ENCODE measurements at places on chromosomes 12 and 14.

DNA sequence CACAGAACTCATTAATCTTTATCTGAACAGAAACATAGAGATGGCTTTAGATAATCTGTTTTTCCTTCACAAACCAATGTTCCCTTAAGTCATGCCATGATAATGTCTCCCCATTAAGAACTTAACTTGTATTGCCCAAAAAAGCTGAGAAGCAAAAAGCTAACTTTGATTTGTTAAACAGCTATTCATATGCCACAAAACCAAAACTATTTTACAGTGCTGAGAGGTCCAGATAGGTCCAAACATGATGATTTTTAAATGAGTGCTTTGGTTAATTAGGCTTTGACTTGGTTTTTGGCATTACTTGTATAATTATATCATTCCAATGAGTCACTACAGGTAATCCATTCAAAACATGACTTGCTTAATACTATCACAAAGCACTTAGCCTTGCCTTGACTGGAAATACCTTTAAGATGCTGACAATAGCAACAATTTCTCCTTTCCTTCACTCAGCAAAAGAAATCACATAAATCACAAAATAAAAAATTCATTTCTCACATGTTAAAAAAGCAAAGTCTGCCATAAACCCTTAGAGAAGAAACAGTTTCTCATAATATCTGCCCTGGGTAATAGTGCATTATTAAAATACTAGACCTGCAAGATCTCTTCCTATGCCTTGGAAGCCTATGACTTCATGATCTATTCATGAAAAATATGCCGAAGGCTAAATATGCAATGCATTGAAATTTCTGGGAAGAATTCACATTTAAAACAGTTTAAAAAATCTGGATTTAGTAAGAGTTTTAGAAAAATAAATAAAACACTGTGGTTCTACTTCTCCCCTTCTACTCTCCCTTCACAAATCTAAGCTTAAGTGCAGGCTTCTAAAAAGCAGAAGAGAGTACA lies 52.0 kb upstream of the SAV1 start:
- DNase-seq, result no peak

DNA sequence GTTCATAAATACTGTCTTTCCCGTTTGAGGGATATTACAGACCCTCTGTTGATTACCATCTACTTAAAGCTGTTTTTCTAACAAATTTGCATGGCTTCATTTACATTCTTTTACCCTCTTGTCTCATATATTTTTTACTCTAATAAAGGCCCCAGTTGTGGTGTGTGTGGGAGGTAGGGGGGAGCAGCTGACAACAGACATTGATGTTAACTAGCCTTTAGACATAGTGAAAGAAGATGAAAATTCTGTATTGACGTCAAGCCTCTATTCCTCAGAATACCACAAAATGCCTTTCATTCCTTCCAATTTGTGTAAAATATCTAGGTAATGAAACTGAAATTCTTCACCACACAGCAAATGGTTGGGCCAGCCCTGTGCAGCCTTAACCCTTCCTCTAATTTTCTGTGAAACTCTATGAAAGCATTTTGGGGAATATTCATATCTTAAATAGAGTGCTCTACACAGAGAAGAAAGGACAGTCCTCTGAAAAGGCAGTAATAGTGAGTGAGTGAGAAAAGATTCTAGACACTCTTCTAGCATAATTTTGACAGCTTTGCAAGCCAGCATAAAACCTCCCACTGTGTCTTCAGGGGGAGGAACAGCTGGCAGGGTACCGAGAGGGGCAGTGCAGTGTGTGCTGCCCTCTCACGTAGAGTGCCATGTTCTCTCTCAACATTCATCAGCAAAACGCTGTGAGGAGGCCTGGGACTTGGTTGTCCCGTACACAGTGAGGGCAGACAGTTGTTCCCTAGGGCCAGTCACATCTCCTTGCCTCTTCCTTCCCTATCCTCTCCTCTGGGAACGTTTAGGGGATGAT lies 20.1 kb upstream of the CERS5 start:
- no peak for DNase-seq

DNA sequence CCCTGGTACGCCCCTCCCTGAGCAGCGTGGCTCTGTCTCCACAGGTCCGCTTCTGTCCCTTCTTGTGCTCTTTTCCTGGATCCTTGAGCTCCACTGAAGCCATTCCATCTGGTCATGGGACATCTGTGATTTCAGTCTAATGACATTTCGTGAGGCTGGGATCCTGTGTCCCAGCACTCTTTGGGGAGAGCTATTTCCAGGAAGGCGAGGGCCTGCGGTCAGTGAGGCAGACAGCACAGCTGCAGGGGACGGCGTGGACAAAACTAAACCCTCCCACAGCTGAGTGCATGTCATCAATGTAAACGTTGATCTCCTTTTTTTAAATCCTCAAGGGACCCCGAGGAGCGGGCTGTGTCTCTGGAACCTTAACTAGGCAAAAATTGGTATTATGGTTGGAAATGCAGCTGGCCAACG lies 127.7 kb downstream of the DACT1 start:
- no peak for DNase-seq

- DNase-seq, result no peak
Measured at GRCh38 chr14:77004711-77005460, 23.6 kb downstream of the IRF2BPL start.

DNA sequence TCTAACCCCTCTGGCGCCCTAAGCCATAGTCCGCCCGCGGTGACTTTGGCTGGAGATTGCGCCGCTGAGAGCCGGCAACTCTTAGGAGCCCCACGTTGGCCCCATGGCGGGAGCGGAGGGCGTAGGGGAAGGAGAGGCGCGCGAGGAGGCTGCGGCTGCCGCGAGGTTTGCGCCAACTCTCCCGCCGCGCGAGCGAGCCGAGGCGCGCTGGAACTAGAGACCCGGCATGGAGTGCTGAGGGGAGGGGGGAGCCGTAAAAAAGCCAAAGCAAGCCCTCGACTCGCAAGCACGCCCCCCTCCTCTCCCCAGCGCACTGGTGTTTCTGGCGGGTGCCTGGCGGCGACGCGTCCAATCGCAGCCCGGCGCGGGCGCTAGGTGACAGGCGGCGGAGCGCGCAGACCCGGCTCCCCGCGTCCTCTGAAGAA lies at the start of gene SYT10:
Gene SYT10, minus strand, starts transcription at position 233 of the 425 bp plus-strand sequence. CDS start 297 bp downstream, outside the sequence.
- no peak for DNase-seq

DNA sequence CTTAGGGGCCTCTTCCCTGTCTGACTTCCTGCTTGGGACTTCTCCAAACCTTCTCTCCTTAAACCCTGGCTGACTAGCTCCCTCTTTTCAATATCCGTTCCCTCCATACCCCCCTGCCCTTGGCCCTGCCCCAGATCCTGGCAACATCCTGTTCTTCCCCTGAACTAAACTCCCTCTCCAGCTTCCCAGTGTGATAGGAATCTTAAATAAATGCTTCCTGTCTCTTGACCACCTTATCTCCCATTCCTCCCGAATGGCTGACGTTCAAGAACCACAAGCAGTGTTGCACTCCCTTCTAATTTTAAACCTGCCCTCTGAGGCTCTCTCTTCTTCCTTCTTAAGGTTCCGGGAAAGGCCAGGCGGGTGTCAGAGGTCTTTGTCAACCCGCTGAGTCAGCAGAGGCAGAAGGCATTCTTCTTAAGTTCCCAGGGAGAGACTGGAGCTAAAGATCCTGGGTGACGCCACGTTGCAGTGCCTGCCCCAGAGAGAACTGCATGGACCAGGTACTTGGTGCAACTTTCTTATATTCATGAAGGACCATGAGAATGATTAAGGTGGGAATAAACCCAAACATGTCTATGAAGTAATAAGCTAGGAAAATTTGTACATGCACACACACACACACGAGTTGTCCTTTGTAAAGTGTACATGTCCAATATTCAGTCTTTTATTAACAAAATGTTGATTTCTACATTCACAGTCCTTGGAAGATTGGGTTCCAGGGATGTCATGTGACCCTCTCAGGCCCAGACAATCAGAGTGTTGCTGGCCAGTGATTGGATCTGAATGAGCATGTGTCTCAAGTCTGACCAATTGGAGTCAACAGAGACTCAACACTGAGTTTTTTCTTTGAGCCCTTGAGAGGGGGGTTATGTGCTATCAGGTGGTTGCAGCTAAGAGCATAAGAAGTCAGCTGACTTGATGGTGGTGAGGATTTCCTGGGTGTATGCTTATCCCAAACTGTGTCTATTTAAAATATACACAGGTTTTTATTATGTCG lies 420.2 kb upstream of the TBX3 start:
- DNase-seq, result no peak

DNA sequence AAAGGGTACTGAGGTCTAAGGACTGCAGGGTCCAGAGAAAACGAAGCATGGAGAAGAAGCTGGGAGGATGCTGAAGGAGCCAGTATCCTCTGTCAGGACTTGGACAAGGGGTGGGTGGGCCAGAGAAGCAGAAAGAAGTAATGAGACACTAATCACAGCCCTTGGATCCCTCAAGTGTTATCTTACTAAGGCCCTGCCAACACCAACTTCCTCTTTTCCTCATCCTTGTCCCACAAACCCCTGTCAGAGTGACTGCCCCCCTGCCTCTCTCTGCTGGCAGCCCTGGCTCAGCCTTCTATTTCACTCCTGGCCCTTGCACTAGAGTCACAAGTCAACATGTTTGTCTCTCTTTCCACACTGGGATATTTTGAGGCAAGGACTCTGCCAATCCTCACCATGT lies 3.8 kb upstream of the ASIC1 start:
- no peak for DNase-seq

- no peak for DNase-seq
Measured at GRCh38 chr12:18552829-18553228, 185.0 kb downstream of the PLCZ1 start.

GRCh38 chr12:46493834-46494181 lies 121.2 kb upstream of the SLC38A2 start:
- no peak for DNase-seq

- no peak for DNase-seq
Measured at GRCh38 chr14:53957739-53958138, 1.1 kb upstream of the BMP4 start.

GRCh38 chr12:123520567-123521474 lies 12.7 kb downstream of the RILPL1 start:
- no peak for DNase-seq

- DNase-seq, result no peak
Measured at GRCh38 chr12:29238822-29239291, 89.8 kb downstream of the FAR2 start.

DNA sequence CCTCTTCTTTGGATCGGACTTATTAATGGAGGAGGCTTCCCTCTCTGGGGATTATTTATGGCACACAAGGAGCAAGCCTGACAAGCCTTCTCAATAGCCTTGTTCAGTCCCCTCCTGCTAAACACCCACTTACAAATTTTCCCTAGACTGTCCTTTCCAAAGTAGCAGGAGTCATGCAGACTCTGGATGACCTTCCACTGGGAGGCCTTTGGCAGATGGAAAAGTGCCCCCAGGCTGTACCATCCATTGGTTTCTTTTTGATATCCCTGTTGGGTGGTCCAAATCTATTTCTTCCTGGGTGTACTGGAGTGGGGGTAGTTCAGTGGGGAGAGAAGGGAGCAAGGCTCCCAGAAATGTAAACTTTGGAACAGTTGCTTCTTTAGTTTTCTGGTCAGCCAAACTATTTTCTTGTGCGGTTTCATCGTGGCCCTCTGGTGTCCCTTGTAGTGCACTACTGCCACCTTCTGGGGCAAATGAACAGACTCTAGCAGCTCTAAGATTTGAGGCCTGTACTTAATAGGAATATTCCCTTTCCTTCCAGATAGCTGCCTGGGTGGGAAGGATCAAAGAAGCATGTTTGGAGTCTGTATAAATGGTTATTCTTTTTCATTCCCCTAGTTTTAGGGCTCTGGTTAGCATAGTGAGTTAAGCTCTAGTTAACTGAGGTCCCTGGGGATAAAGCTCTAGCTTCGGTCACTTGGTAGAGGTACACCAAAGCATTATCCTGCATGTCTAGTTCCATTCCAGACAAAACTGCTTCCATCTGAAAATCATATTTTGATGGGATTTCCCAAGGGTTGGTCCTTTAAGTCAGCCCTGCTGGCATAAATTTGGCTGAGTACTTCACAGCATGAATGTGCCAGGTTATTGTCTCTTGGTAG lies 409.5 kb downstream of the SLC6A15 start:
- DNase-seq, result no peak

- DNase-seq, result no peak
Measured at GRCh38 chr12:129009833-129010622, 156.8 kb downstream of the GLT1D1 start.

DNA sequence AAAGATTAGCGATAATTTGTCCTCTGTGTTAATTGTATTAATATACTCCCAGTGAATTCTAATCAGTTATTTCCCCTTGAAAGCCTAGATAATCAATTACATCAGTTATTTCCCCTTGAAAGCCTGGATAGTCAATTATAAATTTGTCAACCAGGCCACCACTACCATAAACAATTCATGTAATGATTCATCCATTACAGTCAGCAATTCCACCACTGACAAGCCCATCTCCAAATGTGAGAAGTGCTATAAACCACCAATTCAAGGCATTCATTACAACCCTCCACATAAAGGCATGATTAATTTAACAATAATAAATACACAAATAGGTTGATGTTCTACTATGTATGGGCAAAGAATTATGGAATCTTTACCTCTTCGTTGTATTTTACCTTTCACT lies 40.9 kb downstream of the INTS13 start:
- no peak for DNase-seq

DNA sequence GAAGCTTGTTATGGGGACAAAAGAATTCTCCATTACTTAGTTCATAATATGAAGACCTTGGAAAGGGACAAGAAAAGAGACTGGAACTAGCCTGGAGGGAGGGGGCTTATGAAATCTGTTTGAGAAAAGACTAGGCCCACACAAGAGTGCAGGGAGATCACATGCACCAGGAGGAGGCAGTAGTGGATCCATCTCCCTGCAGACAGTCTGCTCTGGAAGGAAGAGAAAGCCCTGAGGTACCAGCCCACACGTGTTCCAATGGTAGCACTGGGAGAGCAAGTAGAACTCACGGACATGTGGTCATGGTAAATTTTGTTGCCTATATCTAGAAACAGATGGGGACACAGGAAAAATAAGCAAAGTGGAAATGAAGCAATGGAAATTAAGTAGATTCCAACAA lies 445.4 kb downstream of the SOX5 start:
- no peak for DNase-seq

DNA sequence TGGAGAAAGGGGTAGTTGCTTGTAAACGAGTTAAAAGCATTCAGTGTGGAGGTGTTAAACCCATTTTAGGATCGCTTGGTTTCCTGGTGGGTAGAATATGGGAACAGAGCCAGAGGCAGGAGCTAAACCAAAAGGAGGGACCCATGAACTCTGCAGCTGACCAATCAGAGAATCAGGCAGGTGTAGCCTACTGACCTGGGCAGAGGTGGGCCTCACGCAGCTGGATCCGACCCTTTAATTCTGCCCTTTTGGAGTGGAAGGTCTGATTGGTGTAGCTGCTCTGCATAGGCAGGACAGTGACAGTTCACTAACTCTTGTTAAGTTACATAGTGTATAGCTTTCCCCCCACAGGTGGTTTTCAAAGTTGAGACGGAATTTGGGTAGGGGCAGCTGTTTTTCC lies 63.7 kb downstream of the GNS start:
- no peak for DNase-seq

GRCh38 chr14:101619484-101619883 lies 58.2 kb downstream of the DIO3 start:
- DNase-seq, result no peak
